ENCODE measurements at places on chromosomes 13 and 19.

DNA sequence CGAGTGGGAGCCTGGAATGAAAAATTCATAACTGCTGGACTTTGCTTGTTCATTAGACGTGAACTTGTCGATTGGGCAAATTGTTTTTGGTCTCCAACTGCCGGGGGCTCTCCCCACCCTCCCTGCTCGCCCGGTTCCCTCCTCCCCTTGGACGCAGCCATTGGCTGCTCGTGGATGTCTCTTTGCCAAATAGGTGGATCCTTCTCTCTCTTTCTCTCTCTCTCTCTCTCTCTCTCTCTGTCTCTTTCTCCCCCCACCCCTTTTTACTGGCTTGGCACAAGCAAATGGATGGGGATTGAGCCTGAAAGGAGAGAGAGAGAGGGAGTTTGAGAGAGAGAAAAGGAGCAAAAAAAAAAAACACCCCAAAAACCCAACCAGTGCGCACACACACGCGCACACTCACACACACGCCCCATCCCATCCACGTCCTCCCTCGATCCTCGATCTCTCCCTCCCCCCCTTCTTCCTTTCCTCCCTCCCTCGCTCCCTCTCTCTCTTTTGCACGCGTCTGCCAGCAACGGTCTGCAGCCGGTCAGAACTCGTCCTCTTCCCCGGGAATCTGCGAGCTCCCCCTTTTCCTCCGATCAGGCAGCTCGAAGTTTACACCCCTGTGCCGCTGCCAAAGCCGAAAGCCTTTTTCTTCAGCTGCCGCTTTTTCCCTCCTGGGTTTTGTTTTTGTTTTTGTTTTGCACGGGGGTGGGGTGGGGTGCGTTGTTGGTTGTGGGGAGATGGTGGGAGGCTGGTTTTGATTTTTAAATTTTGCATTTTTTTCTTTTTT lies 27.8 kb downstream of the NFIX start:
- no peak for DNase-seq

GRCh38 chr19:45179892-45180370 lies 1.3 kb downstream of the BLOC1S3 start:
- no peak for DNase-seq

DNA sequence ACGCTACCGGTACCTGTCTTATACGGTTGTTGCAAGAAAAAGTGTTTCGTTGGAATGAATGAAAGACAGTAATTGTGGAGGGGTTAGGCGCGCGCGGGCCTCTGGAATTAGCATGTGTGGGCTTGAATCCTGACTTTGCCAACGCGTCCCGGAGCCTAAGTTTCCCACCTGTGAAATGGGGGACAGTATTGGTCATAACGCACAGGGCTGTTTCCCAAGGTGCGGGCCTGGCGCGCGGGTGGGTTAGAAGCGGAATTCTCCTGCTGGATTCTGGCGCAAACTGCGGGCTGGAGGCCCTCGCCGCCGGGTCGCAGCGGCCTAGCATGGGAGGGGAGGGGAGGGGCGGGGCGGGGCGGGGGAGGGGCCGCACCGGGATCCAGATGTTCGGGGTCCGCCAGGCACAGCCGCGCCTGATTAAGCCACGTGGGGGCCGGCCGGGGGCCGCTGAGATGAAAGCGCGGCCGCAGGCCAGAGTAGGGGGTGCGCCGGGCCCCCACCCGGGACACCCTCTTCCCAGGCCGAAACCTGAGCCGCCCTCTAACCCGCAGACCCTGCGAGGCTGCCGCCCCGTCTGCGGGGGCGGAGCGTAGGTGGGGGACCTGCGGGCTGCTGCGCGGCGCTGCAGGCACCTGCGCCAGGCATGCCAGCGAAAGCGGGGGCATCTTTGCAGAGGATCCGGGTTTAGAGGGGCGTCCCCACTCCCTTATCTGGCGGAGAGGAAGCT lies 1.2 kb upstream of the TMEM59L start:
- no peak for DNase-seq

- DNase-seq, result no peak
Observed at GRCh38 chr13:21966014-21966413, 295.1 kb downstream of the FGF9 start.
